ENCODE measurements at places on chromosomes 13 and 19.

GRCh38 chr13:29707876-29708543 lies 112.5 kb upstream of the SLC7A1 start:
- DNase-seq = peak; percentile 25

DNA sequence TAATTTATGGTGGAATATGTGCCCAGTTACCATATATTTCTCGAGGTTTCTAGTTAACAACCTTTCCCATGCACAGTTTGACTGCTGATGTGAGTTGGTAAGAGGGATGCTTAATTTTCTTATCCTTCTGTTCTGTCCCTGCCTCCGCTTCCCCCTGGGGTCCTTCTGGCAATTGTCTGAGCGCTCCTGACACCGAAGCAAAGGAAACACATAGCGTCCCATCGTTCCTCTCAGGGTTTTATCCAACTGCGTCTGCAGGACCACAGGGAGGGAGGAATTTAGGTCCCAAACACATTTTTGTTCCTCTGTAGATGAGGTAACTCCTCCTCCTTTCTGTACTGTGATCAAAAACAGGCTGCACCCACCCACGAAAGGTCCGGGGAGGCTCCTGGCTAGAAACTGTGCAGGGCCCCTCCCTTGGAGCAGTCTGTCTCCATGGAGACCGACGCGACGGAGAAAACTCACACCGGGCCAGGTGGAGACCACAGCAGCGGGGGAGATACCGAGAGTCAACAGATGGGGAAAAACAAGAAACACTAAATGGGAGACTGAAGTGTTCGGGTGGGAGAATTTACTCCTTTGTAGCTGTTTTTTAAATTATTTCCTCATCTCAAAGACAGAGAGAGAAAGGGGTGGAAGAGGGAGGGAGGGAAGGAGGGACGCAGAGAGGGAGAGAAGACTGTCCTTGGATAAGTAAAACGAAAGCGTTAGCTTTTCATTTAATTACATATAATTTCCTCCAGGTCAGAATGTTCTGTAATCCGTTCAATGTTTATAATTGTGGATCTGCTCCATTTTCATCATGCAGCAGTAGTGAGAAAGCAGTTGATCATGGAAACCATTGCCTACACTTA lies 191.8 kb upstream of the NBEA start:
- DNase-seq = no peak

DNA sequence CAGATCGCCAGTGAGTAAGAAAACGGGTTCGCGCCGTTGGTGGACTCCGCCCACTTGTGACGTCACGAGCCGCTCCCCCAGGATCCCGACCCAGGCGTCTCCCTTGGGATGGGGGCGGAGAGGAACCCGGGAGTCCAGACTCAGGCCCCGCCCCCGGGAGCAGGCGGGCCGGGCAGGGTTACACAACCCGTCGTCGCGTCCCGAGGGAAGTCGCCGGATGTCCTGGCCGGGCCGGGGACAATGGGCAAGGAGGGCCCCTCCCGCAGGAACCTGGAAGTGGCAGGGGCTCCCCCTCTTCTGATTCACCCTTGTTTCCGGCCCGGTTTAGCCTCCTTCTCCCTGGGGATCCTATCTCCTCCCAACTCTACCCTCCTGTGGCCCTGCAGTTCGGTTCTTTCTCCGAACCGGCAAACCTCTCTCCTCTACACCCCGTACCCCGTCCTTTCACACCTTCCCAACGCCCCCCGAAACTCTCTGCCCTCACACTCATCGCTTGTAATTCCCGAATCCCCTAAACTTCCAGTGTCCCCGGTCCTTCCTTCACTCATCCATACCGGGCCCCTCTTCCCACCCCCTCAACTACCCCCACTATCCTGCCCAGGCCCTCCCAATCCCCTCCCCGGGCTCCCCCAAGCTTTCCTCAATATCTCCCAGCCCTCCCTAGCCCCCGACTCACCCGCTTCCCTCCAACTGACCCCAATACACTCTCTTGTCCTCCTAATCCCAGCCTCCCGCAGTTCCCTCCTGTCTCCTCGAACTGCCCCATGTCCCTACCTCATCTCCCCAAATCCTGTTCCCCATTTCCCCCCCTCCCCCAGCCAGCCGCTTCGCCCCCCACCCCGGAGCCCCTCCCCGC lies 20.0 kb upstream of the ERCC1 start:
- peak; percentile 39 for DNase-seq

DNA sequence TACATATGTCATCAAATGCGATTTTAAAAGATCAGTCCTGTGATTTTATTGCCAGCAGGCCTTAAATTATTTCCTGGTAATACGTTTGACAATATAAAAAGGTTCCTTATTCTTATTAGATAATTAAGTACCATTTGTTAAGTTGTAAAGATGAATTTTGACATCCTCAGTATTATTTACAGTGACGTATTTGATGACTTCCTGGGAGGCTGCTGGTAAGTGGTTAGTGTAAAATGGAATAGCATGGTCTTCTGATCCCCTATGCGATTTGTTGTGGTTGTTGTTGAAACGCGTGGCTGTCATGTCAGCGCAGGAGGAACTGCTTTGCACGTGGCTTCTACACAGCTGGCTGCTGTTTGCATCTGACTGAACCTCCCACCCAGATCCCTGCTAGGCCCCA lies 99.7 kb downstream of the DCLK1 start:
- no peak for DNase-seq

- DNase-seq = no peak
Observed at GRCh38 chr19:4288091-4288777, 9.2 kb downstream of the SHD start.

- no peak for DNase-seq
Observed at GRCh38 chr13:100387416-100387815, 201.2 kb downstream of the GGACT start.

DNA sequence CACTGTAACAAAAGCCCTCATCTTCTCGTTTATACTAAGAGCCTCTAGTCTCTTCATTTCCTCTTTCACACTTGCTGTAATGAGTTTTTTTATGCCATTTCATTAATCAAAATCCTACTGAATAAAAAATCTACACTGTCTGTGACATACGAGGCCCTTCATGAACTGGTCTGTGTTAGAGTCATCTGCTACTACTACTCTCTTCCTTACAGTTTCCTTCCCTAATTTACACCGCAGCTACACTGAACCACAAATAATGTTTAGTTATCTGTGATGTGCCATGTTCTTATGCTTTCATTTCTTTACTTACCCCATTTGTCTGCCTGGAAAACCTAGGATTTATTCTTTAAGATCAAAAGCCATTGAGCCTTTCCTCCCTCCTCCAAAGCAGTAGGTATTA lies 16.0 kb downstream of the UFM1 start:
- no peak for DNase-seq

GRCh38 chr13:47723898-47724297 lies 277.2 kb downstream of the SUCLA2 start:
- no peak for DNase-seq

DNA sequence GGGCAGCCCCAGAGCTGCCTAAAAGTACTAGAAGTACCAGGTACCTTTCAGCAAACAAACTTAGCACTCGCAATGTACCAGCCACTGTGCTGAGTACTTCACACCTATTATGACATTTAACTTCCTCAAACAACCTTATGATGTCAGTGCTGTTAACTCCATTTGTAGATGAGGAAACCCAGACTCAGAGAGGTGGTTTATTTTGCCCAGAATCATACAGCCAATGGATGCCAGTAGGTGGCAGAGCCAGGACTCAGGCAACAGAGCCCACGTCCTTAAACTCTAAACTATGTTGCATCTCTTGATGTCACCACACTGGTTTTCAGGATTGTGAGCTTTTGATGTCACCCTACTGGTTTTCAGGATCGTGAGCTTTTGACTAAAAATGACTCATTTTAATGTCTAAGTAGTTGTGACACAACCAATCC lies 78.9 kb downstream of the FLT1 start:
- no peak for DNase-seq

DNA sequence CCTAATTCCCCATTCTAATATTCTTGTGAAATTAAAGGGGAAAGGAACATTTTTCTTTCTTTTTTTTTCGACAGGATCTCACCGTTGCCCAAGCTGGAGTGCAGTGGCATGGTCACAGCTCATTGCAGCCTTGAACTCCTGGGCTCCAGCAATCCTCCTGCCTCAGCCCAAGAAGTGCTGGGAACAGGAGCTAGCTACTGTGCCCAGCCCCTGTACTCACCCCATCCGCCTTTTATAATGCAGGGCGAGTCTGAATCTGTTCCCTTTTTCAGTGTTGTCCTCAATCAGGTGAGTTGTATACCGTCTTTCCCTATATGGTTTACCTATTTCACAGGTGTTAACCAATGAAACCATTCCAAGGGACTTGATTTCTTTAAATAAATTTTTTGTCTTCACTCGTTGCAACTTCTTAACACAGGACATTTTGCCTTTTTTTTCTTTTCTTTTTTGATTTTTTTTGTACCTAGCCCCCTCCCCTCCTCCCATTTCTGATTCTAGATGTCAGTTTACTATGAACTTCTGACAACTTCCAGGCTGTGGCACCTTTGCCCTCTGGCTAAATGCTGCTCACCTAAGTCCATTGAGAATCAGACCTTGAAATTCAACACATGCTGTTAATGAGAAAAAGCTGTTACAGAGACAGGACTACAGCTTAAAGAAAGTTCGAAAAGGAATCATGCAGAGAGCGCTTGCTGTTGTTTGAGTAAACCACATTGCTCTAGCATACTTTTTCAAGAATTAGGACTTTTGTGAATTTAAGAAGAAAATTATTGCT lies 562.1 kb upstream of the KLF12 start:
- no peak for DNase-seq

- DNase-seq = no peak
Observed at GRCh38 chr13:60583911-60584753, 187.1 kb downstream of the TDRD3 start.

DNA sequence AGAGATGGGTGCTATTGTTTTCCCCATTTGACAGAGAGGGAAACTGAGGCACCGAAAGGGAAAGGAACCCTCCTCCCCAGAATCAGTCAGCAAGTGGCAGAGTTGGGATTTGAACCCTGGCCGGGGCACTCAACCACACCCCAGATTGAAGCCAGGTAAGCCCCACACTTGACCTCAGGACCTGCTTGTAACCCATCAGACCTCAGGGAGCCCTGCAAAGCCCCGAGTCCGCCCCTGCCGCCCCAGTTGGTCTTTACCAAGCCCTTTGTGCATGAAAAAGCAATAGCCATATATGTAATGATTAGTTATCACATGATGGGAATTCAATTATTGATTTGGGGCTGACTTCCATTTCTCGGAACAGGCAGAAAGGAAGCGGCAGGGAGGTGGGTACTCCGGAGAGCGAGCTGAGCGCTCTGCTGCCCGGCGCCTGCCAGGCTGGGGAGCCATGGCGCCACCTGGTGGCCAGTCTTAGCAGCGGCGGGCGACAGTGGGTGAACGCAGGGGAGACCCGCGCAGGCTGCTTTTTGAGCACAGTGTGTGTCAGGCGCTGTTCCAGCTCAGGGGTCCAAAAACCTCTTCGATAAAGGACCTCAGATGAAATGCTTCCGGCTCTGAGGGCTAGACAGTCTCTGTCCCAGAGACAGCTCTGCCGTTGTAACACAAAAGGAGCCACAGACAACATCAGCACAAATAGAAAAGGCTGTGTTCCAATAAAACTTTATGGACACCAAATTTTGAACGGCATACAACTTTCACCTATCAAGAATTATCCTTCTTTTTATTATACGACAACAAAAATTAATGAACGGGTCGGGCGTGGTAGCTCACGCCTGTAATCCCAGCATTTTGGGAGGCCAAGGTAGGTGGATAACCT lies 82.9 kb upstream of the CACNA1A start:
- peak; percentile 71 for DNase-seq

DNA sequence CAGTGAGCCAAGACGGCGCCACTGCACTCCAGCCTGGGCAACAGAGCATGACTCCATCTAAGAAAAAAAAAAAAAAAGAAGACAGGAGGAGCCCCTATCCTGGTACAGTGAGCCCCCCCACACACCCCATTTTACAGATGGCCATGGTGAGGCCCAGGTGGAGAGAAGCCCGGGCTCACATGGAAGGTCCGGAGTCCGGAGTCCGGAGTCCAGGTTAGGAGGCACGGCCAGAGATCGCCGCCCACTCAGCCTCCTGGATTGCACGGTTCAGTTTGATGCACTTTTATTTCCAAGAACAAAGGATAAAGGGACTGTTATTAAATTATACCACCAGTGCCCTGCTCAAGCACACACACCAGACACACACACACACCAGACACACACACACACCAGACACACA lies 11.3 kb upstream of the BTBD2 start:
- no peak for DNase-seq

DNA sequence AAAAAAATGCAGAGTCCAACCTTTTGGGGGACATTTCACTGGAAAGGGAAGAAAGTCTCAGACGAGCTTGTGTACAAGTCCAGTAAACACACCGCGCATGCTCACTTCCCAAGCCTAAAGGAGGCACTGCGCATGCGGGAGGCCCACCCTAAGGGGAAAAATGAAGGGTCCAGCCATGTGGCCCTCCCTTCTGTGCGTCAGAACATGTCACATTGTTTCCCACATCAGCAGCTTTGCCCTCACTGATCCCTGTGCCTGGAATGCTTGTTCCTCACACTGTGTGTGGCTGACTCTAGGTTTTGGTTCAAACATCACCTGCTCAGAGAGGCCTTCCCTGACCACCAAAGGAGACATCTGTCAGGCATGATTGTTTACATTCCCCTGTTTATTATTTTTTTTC lies 4.4 kb downstream of the ELSPBP1 start:
- no peak for DNase-seq

DNA sequence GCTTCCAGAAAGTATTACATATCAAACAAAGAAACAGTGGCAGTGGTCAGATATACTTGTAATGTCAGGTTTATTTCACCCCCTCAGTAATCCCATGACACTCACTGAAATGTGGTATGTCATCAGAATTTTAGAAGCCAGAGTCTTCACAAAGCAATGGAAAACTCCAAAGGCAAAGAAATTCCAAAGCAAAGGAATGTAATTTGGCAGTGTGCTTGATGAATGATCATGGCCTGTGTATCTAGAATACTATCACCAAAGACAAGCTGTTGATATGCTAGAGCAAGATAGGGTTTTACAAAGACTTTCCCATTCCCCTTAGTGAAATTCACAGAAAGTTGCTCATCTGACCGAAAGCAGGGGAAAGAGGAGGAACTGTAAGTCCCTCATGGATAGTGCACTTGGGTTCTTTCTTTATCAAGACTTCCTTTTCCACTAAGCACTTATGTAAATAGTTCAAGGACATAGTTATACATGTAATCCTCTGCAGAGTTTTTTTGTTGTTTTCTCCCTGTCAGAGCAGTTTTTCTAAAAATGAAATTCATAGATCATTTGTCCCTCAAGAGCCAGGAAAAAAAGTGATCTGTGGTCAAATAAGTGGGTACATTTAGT lies 243.4 kb downstream of the NHLRC3 start:
- no peak for DNase-seq

GRCh38 chr13:99553033-99553432 lies 51.8 kb downstream of the TM9SF2 start:
- no peak for DNase-seq

Data from stimulated activated CD4-positive, alpha-beta T cell treated with anti-CD3 and anti-CD28 coated beads, Interleukin-4, amount 100 ng/mL, for 4 hours (primary cell).